ENCODE measurements at places on chromosomes 11 and 22.

- DNase-seq = no peak
These were observed 92.4 kb upstream of the SYT13 start for GRCh38 chr11:45378516-45378915.

- DNase-seq = no peak
These were observed 5.4 kb downstream of the SCGB1C1 start for GRCh38 chr11:198236-198806.

DNA sequence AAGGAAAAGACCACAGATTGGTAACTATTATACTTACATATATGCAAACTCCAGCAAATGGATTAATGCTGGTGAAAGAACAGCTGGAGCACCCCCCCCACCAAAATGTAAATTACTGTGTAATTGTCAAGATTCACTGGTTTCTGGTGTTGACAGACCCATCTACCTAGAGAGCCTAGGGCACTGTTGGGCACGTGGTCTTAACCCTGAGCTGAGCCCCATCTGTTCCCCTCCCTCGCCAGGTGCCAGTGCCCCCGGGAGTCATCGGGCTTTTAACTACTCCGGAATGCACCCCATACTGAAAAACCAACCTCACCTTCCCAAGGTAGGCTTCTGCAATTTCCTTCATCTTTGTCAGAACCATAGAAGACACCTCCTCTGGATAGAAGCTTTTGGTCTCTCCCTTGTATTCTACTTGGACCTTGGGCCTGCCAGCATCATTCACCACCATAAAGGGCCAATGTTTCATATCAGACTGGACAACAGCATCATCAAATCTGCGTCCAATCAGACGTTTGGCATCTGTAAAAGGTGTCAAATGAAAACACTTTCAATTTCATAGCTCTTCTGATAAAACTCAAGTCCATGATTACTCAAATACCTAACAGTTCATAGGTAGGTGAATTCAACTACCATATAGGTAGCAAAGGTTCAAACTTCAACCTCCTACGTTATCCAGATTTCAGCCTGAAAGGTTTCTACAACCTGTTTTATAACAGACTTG, 1.5 kb downstream of the HSPA8 start:
- DNase-seq = no peak

DNA sequence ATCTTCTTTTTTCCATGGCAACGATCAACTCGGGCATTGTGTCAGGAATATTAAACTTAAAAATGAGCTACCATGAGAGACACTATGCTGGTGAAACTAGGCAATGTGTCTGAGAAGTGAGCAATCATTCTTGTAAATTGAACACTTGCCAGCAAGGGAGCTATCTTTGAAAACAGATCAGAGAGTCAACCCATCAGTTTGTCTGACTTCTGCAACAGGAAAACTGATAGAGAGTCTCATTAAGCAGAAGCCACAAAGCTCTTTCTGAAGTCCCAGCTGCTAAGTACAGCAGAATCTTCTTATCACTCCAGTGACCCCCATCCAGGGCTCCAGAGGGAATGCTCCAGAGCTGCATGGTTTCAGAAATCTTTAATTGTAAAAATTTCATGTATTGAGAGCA, 114.7 kb downstream of the MSANTD4 start:
- DNase-seq = no peak

- no peak for DNase-seq
These were observed 74.1 kb downstream of the LRP5 start for GRCh38 chr11:68386331-68386978.

DNA sequence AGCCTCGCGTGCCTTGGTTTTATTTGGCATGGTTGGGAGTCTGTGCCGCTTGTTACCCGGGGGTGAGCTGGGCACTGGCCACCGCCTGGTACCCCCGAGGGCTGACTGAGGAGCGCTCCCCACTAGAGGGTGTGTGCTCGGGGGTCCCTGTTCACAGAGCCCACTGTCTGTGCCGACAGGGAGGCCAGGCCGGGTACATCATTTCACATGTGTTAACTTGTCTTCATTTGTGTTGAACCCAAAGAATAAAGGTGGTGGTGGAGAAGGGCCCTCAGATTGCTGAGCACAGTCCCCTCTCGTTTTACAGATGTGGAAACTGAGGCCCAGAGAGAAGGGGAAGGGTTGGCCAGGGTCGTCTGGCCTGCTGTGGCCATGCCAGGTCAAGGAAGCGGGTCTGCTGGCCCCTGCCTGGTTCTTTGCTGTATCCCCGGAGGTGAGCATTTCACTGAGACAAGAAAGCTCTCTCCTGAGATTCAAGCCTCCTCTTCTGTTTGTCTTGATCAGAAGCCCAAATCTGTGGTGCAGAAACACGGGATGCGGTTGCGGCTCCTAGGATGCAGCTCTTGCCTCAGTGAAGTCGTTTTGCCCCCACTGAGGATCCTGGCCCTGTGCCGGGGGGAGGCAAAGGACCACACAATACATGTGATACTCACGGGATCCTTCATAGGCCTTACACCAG, 60.8 kb downstream of the FBLN1 start:
- no peak for DNase-seq

DNA sequence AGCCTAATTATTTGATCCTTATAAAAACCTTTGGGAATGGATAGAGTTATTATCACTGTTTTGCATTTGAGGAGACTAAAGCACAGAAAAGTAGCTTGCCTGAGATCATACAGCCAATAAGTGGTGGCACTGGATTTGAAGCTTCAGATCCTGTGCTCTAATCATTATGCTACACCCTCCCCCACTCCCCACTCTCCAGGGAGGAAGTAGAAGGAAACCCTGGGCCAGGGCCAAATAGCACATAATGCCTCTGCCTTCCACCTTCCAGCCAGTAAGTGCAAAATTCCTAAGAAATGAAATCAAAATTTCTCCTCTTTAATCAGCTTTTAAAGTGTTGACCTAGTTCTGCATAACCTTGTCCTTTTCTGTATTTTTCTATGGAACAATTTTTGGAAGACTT, 61.6 kb downstream of the SIK2 start:
- DNase-seq = no peak

DNA sequence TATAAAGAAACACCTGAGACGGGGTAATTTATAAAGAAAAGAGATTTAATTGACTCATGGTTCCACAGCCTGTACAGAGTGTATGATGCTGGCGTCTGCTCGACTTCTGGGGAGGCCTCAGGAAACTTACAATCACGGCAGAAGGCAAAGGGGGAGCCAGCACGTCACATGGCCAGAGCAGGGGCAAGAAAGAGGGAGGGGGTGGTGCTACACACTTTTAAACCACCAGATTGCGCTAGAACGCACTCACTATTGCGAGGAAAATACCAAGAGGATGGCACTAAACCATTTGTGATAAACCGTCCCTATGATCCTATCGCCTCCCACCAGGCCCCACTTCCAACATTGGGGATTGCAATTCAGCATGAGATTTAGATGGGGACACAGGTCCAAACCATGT, 79.7 kb upstream of the CARD18 start:
- no peak for DNase-seq

DNA sequence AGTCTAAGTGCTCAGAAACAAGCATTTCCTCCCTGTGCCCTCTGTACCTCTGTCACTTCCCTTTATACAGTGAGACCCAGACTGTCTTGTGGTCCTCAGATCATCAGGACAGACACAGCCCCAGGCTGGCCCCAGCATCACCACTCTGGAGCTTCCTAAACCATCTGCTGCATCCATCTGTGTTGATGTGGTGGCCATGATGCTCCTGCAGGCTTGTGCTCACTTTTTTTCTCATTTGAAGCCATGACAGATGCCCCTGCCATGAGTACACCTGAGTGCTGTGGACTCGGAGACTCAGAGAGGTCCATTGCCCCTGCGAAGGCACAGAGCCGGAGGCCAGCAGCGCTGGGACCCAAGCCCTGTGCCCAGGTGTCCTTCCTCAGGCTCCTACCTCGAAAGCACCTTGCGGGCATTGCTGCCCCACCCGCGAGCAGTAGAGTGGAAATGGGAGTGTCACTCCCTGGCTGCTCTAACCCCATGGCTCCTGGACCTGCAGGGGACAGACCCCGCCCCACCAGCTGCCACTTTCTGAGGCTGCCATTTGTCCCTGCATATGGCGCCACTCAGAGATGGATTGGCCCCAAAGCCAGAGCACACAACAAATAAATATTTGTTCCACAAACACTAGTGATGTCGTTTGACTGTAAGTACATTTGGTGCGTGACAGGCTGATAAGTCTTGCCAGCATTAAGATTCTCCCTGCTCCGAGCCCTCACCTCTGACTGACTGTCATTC, 593.5 kb downstream of the TBC1D22A start:
- DNase-seq = no peak

GRCh38 chr11:34757026-34757451, 136.1 kb downstream of the EHF start:
- DNase-seq = no peak
